ENCODE measurements at places on chromosomes 3 and 15. TPM values are rescaled to one million over a fixed set of nuclear protein-coding genes. Genes with fewer than 3 reads are reported as not detected.

The EIF4E3 gene
- total RNA-seq: 0.72 TPM

The C2CD4A gene
- not detected for total RNA-seq

The C15orf62 gene
- under 0.01 TPM for total RNA-seq

The ADAMTS17 gene
- 0.28 TPM for total RNA-seq

The LRRC2 gene
- total RNA-seq: 4.7 TPM

The ZBBX gene
- not detected for total RNA-seq

The LRTM1 gene
- total RNA-seq: not detected

The RNF168 gene
- total RNA-seq: 18.1 TPM

The OXTR gene
- total RNA-seq: 56.1 TPM

The HRH1 gene
- total RNA-seq: 13.1 TPM

The ABCF3 gene
- 35.0 TPM for total RNA-seq

The SPTSSB gene
- total RNA-seq: not detected

The REC114 gene
- not detected for total RNA-seq

The SQOR gene
- 40.3 TPM for total RNA-seq

The GOLGA8G gene
- total RNA-seq: not detected

The MKRN3 gene
- under 0.01 TPM for total RNA-seq

The GP5 gene
- under 0.01 TPM for total RNA-seq

The CCR4 gene
- not detected for total RNA-seq

Data from IMR-90 (cell line).